ENCODE measurements at places on chromosomes 12 and 14.

DNA sequence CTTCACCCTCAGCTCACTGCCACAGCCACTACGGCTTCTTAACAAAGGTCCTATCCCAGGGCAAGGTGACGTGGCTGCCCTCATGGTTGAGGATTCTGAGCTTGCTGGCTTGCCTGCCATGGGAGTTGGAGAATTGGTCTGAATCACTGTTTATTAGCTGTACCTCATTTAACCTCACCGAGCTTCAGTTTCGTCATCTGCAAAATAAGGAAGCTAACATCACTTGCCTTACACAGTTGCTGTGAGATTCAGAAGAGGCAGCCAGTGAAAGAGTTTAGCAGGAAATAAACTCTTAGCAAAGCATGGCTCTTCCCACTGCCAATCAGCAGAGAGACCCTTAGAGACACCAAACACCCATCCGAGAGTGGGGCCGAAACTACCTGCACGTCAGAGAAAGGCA, 90.1 kb upstream of the KCNA1 start:
- no peak for DNase-seq

DNA sequence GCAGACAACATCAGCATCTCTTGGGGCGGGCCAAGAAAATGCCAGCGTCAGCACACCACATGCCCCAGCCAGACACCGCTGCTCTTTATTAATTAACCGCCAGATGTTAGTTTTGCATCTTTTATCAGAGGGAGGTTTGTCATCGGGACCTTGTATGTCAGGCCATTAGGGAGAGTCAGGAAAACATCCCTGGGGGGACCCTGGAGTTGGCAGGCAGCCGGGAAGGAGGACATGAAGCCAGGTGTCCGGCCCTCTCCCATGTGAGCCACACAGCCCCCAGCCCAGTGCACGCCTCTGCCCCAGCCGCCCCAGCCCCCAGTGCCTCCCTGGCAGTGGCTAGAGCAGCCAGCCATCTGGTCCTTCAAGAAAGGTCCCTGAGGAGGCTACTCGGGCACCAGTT, 56.9 kb upstream of the FAM222A start:
- no peak for DNase-seq

GRCh38 chr12:98612696-98613334, 19.3 kb downstream of the SLC25A3 start:
- DNase-seq = peak; percentile 23

DNA sequence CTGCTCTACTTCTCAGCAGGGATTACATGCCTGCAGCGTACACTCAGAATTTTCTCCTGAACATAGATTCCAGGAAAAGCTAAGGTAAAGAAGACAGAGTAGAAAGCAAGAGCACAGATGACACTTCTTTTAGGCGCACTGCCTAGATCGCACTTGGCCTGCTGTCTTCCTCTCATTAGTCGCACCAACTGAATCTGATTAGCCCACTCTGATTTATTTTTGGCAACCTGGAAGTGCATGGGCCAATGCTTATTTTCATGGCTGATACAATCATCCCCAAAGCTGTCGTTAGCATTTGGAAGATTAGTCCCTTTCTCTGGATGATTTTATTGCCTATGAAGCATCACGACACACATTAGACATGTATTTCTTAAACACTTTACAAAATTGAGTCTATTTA, 152.5 kb downstream of the PTPRO start:
- DNase-seq = no peak

DNA sequence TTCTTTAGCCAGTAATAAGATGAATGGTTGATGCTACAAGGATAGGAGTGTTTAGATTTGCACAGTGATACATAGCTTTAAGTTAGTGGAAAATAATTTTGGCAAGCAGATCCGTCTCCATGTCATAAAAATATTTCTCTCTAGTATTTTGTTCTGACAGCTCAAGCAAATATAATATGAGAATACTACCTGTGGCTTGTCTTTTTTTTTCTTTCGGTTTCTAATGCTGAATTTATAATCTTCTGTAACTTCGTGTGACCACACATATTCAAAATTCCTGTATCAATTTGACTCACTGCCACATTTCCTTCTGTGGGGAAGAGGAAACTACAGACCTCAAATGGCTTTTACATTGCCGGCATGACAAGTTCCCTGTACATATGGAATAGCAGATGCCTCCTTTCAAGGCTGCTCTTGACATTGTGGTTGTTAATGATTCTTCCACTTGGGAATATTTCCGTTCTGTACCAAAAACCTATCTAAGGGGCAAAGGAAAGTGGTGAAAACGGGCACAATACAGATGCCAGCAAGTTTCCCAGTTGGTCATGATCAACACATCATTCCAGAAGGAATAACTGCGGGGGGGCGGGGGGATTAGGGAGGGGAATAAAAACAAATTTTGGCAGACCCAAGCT, 103.6 kb upstream of the CCDC91 start:
- no peak for DNase-seq

DNA sequence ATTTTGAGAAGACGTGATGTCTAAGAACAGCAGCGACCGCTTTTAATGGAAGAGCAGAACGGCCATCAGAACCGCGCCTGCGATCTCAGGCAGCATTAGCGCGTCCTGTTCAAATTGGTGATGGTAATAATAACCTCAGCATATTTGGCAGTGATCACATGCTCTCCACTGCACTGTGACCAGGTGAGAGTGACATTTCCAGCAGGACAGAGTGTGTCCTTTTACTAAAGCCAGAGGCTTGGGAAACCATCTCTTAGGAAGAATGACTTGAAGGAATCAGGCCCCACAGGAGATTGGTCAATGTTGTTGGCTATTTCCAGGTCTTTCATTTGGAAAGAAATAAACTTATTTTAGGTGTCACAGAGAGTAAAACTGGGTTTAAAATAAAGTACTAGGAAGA, 51.4 kb upstream of the FBXO21 start:
- DNase-seq = no peak

DNA sequence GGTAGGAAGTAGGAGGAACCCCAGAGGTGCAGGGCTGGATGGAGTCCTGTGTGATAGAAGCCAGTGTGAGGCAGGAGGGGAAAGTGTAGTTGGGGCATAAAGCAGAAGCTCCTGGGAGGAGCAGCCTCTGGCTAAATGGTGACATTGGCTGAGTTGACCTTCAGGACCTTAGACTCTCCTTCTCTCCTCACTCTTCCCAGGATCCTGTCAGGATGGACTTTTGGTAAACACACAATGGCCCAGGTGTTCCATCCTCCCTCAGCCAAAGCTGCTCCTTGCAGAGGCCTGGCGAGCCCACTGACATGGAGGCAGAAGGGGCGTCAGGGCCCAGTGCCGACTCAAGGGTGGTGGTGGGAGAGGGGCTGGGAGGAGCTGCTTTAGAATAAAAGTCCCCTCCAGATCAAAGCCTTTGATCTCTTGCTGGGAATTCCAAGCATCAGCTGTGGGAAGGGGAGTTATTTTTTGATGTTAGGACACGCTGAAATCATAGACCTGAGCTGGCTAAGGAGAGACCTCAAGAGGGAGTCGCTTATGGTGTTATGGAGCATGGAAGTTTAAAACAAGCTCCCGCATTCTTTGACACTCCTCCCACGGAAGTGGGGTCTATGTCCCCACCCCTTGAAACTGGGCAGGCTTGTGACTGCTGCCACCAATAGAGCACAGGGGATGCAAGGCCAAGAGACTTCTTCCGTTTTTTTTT, 44.1 kb downstream of the SMIM41 start:
- no peak for DNase-seq

DNA sequence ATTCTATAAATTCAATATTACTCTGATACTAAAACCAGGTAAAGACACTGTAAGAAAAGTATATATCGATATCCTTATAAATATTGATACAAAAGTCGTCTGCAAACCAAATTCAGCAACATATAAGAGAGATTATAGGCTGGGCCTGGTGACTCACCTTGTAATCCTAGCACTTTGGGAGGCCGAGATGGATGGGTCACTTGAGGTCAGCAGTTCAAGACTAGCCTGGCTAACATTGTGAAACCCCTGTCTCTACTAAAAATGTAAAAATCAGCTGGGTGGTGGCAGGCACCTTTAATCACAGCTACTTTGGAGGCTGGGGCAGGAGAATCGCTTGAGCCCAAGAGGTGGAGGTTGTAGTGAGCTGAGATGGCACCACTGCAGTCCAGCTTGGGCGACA, 13.5 kb upstream of the TUBA1C start:
- DNase-seq = no peak

- no peak for DNase-seq
Observed at GRCh38 chr14:51880835-51881580, 20.6 kb downstream of the GNG2 start.

DNA sequence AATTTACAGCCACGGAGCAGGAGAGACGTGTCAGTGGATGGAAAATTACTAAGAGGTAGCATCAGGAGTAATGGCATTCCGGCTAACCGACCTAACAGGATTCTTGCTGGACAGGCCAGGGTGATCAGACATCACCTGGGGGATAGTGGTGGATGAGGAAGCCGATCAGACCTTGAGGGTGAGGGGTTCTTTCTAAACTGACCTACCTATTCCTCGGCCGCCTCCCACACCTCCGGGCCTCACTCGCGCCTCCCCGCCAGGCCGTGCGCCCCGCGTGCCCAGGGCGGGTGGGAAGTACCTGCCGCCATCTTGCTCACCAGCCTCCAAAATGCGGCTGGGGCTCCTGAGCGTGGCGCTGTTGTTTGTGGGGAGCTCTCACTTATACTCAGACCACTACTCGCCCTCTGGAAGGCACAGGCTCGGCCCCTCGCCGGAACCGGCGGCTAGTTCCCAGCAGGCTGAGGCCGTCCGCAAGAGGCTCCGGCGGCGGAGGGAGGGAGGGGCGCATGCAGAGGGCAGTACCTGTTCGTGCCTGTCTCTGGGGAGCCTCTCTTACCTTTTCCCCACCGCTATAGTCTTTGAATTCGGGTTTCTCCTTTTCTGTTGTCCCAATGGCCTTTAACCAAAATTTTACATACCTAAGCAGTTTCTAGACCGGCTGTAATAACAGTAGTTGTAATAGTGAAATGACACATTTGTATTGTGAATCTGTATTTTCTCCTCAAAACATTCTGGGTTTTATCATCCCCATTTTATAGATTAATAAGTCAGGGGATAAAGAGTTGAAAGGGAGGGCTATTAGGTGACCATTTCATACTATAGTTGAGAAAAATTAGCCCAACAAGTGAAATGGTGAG, at the start of gene TMPRSS12:
Gene TMPRSS12, plus strand, starts transcription at position 290 of the 857 bp plus-strand sequence. Its CDS starts 39 bp downstream, at position 329.
- DNase-seq = no peak

GRCh38 chr14:105042813-105043212, 21.9 kb upstream of the CDCA4 start:
- DNase-seq = no peak

DNA sequence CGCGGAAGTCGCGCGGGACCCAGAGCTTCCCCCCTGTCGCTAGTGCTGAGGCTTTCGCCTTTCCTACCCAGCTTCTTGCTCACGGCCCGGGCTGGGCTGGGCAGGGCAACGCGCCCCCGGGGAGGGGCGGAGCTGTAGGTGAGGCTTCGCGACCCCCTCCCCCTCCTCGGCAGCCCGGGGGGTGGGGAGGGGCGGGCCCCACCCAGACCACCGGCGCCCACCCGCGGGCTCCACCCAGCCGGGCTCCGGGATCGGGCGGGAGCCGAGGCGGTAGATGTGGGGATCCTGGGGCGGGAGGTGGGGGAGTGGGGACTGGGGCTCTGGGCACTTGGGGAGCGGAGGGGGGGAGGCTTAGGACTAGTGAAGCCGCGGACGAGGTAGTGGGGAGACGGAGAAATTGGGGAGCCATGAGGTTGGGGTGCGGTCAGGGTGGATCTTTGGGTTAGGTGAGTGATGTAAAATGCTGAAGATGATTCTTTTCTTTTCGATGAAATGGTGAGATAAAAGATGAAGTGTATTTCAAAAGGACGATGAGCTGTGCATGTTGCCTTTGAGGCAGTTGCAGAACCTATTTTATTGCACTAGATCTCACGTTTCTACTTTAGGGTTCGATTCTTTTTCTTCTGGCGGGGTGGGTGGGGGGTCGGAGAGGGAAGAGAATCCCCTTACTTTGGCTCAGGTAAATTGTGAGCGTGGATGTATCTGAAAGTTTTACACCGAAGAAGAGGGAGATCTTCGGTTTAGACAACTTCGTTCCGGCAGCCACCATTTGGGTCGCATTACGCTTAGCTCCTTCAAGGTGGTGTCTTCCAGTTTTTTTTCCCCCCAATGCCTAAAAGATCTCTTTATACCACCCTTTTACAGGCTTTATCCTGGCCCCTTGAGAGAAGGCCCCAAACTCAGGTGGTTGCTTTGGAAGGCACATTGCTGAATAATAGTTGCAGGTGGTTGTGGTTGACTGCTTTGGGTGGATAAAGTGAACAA, 619 bp downstream of the ERC1 start:
- DNase-seq = no peak

GRCh38 chr12:79367032-79367589, 323.7 kb downstream of the PAWR start:
- no peak for DNase-seq

DNA sequence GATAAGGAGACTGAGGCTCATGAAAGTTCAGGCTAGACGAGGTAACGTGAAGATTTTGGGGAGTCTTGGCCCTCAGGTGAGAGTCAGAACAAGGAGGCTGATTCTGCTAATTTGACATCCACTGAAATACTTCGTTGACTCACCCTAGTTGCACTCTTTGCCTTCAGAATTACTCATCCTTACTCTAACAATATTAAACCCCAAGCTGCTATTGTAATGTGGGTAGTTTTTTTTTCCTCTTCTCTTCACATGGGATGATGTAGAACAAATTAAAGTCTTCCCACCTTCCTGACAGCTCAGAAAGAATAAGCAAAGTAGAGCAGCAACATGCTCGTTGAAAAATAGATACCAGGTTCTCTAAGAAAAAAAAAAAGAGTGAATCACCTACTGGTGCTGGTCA, 22.0 kb upstream of the SRRM4 start:
- DNase-seq = no peak

DNA sequence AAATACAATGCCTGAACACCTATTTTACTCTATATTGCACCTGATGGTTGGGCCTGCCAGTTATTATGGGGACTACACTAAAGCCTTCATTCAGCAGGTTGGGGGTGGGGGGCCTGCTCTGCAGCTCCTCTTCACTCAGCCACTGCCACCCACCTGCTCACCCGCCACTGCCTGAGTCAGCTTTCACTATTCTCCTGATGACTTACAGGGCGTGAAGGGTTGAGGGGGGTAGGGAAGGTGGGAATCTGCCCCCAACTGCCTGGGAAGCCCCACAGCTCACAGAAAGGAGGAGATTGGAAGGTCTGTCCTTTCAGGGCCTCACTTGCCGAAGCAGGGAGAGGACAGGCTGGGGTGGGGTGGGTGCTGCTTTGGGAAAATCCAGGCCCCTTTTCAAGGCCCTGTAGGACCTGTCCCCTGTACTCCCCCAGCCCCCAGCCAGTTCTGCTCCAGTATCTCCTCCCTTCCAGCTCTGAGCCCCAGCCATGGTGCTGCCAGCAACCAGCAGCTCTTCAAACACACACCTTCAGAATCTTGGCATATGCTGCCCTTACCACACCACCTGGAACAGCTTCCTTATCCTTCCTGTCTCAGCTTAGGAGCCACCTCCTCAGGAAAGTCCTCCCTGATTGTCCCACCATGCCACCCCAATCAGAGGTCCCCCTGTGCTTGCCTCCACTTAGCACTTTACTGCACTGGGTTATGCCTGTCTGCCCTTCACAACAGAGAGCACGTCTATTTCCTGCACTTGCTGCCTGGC, 33.1 kb downstream of the IRF2BPL start:
- no peak for DNase-seq
